ENCODE measurements at places on chromosomes 3 and 15.

DNA sequence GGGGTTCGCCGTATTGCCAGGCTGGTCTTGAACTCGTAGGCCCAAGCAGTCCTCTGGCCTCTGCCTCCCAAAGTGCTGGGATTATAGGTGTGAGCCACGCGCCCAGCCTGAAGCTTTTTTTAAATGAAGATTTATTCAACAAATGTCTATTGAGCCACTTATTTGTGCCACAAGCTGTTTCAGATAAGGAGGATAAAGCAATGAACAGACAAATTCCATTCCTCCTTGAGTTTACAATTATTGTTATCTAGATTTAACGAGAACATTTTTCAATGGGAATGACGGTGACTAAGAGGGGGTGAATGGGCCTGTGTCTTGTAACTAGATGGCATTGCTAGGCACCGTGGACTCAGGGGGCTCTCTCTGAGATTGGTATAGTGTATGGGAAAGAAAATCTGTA, 10.2 kb downstream of the PPARG start:
- no peak for DNase-seq

DNA sequence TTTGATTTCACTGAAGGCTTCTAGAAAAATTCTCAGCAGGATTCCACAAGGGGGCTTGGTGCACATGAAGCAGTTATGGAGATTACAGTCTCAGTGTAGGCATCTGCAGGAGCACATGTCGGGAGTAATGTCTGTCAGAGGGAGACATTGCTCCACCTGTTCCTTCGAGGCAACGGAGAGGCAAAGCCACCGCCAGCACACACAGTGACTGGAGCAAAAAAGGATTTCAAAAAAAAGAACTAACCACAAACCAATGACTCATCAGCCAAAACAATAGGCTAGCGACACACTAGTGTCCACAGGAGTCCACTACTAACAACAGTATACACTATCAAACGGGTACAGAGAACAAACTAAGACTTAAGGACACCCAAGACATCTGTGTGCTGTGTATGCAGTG, 68.9 kb downstream of the NPTN start:
- no peak for DNase-seq

- DNase-seq, result no peak
These were observed 98.1 kb upstream of the BFSP2 start for GRCh38 chr3:133301731-133302130.

DNA sequence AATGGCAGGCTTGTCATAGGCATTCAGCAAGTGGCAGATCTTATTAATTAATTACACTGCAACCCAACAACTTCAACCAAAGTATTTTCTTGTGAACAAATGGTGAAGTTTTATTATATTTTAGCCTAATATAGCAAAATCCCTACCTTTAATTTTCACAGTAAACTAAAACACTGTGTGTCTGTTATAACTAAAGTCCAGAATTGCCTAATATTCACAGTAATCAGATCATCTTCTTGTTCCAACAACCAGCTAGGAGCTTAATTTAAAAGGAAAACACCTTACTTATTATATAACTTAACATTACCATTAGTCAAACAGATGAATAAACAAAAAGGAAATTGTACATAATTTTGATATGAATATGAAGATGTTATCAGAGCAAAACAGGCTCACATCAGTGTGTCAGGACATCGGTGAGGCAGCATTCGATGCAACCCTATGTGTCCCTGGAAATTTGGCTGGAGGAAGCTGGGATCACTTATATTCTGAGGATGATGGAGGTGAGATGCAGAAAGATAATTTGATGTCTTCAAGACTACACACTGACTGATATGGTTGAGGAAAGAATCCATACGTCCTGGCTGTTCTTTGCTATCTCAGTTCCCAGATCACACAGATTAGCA, 189.3 kb upstream of the EIF1B start:
- DNase-seq, result no peak

GRCh38 chr3:18424729-18425640, at the start of gene SATB1:
Gene SATB1 (minus strand): TSS chr3:18425339. CDS start chr3:18420967, 4,372 bp downstream.
- DNase-seq, result no peak

DNA sequence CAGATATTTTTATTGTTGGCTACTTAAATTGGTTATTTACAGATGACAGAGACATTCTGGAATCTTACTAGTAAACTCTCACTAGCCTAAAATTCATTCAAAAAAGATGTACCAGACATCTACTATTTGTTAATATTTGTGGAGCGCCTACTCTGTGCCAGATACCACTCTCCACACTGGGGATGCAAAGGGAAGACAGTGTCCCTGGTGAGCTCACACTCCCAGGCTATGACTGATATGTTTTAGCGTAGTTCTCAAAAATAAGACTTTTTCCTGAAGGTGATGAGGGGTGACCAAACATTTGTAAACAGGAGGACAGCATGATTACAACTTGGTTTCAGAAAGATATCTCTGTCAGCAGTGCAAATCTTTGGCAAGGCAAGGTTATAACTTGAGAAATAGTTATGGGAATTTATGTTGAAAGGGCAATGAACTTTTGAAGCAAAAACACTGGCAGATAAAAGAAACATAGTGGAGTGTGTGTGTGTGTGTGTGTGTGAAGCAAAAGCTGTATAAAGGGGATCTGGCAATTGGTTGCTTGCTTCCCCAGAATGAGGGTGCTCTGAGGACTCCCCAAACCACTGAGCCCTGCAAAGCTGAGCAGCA, 51.2 kb downstream of the HACD2 start:
- no peak for DNase-seq

GRCh38 chr15:94893091-94893490, 661.7 kb downstream of the MCTP2 start:
- no peak for DNase-seq

DNA sequence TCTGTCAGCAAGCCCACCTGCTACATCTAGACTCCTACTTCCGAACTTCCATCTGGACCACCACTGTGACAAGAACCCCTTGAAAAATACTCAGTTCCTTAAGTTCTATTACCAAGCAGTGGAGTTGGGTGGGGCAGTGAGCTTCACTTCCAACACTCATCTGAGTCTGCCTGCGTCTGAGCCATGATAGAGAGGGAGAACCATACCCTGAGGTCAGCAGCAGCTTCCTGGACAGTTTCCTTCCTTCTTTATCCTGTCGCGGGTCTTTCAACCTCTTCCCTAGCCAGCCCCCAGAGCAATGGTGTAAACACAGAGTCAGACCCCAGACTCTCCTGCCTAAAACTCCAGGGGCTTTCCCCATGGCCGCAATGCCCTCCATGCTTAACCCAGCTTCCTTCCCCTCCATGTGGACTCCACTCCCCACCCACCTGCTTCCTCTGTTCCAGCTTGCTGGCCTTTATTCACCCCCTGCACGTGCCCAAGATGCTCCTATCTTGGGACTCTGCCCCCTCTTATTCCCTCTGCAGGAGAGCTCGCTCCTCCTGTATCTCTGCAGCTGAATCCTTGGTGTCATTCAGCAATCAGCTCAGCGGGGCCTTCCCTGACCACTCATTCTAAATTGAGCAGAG, 211.2 kb downstream of the SHQ1 start:
- DNase-seq, result no peak

GRCh38 chr15:90225504-90226234, 8.1 kb downstream of the CIB1 start:
- no peak for DNase-seq

- no peak for DNase-seq
These were observed 6.1 kb upstream of the DUSP7 start for GRCh38 chr3:52062505-52062904.

DNA sequence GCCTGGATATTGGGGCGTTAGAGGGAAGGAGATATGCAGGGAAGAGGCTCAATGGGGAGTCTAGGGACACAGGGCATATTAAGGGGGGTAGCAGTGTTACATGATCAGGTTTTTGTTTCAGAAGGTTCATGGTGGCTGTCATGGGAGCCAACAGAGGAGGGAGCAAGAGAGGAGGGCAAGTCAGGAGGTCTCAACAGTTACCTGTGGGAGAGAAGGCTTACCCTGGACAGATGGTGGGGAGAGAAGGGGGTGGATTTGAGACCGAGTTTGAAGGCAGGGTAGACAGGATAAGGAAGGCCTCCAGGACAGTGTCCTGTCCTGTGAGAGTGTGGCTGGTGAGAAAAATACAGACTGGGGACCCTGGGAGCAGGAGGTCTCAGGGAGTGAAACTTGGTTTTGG, 3.8 kb upstream of the WNT7A start:
- DNase-seq, result no peak

GRCh38 chr3:188090620-188091309, 63.2 kb upstream of the LPP start:
- no peak for DNase-seq

DNA sequence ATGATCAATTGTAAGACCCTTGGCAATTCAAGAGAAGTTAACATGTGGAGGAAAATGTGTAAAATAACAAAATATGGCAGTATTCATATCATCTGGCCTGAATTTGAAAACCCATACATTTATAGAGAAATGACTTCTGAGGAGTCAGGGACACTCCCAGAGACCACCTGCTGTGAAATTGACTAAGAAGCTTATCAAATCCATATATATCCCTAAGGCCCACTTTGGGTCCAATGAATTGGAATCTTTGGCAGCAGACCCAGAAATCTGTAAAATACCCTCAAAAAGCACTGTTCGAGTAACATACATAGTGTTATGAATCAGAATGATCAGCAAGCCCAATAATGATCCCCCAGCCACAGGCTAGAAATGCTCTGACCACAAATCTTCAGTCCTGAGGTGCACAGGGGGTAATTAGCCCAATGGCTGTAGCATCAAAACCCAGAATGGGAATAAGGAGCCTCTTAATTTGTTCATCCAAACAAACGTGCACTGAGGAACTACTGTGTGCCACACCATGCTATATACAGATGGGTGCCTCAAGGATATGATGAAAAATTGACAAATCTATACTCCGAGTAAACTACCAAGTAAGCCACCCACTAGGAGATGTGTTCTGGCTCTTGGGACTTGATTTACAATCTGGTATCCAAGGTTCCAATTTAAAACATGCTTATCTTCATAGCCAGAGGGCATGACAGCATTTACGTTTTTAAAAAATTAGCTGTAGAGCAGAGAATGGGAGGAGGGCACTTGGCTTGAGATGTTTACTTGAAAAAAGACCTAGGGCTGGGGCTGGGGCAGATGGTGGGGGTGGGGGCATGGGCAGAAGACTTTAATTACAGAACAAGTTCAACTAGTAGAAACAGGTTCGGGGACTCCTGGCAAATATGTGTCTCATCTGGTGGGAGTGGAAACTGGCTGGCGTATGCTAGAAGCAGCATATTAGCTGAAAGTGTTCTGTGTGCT, 9.1 kb upstream of the ARHGEF3 start:
- DNase-seq, result no peak

DNA sequence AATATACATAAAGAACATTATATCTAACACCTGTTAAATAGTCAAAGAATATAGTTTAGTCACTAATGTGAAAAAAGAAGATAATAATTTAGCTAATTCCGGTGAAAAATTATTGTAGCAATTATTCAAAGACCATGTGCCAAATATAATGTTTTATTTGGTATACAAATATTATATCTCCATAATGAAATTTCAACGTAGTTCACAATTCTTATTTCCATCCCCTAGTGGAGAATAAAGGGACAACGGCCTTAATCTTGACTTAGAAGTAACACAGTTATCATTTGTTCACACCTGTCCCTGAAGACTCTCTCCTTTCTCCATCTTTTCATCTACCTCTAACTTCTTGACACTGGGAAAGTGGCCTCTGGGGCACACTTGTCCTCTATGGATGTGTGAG, 213.4 kb downstream of the ERC2 start:
- DNase-seq, result no peak

DNA sequence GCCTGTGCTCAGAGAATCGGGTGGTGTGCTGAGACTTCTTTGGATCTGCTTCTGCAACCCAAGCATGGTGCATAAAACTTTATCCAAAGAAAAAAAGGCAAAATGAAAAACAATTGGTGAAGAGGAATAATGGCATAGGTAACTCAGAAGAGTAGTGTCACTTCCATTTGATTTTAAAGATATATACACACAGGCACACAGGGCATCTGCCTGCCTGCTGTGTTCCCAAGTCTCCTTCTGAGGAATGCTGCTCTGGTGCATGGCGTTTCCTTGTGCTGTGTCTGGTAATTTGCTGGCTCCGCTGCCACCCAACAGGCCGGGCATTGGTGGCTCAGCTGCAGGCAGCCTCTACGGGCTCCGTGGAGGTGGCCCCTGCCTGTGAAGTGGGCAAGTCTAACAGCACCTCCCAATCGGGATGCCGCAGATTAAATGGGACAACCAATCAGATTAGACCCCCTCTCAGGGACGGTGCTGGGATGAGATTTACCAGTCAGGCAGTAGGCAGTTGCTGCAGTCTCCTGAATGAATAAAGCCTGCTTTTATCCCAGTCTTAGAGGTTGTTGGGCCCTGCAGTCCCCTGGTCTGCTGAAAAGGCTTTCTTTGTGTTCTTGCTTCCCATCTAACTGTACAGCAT, 253.7 kb upstream of the RASGRP1 start:
- no peak for DNase-seq

DNA sequence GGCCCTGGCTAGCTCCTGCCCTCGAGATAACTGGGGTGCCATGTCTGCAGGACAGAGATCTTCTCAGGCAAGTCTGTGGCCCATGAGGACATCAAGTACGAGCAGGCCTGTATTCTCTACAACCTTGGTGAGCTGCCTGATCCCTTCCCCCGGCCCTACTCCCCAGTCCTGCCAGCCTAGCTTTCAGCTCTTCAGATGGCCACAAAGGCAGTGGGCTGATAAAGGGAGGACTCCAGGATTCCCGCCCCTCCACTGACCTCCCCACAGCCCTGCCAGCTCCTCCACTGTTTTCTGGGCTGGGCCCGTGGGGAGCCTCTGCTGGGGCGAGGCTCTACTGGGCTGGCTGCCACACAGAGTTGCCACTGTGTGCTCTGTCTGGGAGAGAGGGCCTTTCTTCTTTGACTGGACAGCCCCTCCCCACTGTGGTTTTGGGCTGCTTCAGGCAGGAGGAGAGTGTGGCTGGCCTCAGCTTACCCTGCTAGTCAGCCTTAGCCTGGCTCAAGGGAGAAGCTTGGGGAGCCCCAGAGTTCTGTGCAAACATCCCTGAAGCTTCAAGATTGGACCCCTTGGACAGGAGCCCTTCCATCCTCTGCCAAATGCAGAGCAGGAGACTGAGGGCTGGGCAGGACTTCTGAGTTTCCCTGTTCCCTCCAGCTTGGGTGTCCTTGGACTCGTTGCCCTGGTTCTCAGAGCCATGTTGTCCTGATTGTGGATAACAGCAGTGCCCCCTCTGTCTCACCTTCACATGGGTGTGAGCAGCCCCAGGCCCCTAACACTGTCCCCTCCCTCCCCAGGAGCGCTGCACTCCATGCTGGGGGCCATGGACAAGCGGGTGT, 24.4 kb downstream of the PTPN23 start:
- DNase-seq, result no peak

DNA sequence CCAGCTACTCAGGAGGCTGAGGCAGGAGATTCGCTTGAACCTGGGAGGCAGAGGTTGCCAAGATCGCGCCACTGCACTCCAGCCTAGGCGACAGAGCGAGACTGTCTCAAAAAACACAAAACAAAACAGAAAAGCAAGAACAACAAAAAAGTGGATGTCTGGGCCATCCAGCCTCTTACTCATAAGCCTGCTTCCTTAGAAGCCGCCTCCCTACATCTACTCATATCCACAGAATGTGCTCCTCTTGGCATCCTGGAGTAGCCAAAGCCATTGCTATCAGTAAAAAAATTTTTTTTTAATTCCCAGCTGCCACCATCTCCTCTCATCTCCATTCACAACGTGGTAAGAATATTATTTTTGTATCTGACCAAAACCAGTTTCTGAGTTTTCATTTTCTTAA, 10.8 kb downstream of the ZSCAN2 start:
- no peak for DNase-seq
